ENCODE measurements at places on chromosomes 2 and 18. TPM values are rescaled to one million over a fixed set of nuclear protein-coding genes. Genes with fewer than 3 reads are reported as not detected.

EMILIN1 gene
- 1.1 TPM for polyA plus RNA-seq

- DNase-seq = no peak
Measured at GRCh38 chr2:222176890-222177289, 121.9 kb downstream of the PAX3 start.

- no peak for DNase-seq
Measured at GRCh38 chr2:8609357-8609811, 72.5 kb upstream of the ID2 start.

DNA sequence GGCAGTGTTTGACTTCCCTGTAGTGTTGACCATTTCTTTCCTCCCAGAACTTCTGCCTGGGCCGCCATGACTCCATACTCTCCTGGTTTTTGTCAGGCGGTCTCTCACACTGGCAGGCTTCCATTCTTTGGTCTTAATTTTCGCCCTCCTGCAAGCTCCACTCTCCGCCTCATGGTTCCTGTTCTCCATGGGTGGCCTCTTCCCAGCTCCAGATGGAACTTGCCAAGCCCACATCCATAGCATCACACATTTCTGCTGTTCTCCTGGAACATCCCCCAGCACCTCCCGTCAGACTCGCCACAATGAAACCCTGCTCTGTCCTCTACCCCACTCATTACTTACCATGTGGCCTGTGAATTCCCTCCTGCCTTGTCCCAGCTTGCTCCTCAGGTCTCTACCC lies 896 bp upstream of the AFF3 start:
- no peak for DNase-seq

DNA sequence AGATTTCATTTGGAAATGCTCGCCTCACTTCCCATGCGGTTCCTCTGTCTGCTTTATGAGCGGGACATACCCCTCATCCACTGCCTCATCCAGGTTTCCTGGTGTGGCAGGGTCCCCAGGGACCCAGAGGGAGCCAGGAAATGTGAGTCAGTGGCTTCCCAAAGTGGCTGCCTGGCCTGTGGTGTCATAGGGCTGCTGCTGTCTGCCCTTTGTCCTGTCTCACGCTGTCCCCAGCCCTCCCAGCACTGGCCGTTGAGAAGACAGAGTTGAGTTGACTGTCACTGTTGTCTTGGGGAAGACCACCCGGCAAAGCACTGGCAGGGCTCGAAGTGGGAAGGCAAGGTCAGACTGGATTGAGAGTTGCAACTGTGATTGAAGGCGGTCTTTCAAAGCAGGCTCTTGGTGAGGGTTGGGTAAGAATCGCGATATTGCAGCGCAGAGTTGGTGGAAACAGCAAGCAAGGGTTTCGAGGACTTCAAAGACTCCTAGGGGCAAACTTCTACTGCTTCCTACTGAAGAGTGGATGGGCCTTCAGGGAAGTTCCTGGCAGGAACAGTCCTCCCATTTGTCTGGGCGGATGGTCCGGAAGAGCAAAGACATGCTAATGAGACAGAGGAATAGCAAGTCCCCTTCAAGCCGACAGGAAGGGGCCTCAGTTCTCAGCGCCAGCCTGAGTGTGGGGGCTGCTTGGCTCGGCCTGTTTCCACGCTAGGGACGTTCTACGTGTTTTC lies 33.9 kb downstream of the RAB31 start:
- no peak for DNase-seq

DNA sequence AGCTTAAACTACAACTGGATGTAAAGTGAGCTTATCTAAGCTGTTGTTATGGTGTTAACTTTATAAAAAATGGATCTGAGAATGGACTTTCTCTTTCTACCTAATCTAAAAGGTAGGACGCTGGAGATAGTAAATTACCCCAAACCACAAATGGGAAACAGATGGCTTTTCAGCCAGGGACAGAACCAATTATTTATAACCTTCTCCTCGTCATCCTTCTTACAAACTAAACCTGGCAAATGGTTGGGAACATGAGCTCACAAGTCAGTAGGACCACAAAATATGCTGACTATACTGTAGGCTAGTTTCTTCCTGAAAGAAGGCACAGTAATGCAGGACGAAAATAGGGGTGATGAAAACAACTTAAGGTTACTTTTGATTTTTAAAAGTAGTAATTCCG lies 32.7 kb upstream of the ZDBF2 start:
- DNase-seq = no peak

PCBP1 gene
- 259 TPM for polyA plus RNA-seq

- no peak for DNase-seq
Measured at GRCh38 chr2:33848486-33848885, 249.4 kb upstream of the FAM98A start.

MRPL44 gene
- 43.7 TPM for polyA plus RNA-seq

All from GM12878 (cell line).